Right forelimb (tissue), 1 donor: ENCODE measurements at places on chromosomes 11 and 22.

GRCh38 chr11:59254286-59254685 lies 41.6 kb upstream of the MPEG1 start:
- no peak for DNase-seq

GRCh38 chr22:42693763-42694683 lies 26.6 kb downstream of the A4GALT start:
- DNase-seq: no peak

DNA sequence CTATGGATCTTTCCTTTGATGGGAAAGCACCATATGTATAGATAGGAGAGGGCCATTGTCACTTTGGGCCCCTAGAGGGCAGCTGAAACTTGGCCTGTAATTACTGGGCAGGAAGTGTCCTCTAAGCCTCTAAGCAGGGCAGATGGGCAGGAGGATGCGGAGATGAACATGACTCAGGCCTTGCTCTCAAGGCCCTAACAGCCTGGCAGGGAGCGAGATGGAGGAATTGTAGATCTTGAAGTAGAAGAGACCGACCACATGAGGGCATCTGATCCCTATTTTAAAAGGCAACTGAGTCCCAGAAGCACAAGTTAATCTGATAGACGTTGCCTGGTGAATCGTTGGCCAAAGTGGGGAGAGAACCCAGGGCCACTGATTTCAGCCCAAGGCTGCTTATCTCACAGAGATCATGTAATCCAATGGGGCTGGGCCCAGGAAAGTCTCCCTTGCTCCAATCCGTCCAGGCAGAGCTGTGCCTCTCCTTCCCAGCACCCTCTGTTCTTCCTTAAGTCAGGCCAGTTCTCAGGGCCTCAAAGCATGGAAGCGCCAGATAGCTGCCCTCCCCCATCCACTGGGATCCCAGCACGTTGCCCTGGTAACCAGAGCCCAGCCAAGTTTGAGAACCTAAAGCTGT lies 2.5 kb upstream of the SEPTIN3 start:
- DNase-seq: no peak

GRCh38 chr22:26122920-26123468 lies 46.3 kb upstream of the SEZ6L start:
- no peak for DNase-seq

GRCh38 chr22:40251106-40251505 lies 73.4 kb downstream of the TNRC6B start:
- no peak for DNase-seq

- DNase-seq: no peak
Observed at GRCh38 chr22:25112538-25113253, 87.0 kb upstream of the CRYBB3 start.

DNA sequence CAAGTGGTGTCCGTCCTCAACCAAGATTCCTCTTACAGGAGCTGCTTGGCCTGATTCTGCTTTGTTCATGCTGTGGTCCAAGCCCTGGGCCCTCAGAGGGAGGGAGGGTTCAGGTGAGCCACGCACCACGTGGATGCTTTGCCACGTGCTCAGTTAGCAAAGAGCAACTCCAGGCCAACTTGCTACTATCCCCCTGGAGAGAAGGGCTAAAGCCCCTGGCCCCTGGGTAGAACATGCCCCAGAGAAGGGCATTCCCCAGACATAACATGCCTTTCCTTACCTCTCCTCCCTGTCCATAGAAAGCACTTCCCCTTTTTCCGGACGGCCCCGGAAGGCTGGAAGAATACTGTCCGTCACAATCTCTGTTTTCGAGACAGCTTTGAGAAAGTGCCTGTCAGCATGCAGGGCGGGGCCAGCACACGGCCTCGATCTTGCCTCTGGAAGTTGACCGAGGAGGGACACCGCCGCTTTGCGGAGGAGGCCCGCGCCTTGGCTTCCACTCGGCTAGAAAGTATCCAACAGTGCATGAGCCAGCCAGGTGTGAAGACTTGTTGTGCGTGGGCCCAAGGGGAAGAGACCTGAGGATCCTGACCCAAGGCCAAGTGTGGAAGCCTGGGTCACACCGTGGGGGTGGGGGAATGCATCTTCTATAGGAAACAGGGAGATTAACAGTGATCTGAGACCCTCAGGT lies 8.8 kb downstream of the FOXR1 start:
- DNase-seq: no peak

DNA sequence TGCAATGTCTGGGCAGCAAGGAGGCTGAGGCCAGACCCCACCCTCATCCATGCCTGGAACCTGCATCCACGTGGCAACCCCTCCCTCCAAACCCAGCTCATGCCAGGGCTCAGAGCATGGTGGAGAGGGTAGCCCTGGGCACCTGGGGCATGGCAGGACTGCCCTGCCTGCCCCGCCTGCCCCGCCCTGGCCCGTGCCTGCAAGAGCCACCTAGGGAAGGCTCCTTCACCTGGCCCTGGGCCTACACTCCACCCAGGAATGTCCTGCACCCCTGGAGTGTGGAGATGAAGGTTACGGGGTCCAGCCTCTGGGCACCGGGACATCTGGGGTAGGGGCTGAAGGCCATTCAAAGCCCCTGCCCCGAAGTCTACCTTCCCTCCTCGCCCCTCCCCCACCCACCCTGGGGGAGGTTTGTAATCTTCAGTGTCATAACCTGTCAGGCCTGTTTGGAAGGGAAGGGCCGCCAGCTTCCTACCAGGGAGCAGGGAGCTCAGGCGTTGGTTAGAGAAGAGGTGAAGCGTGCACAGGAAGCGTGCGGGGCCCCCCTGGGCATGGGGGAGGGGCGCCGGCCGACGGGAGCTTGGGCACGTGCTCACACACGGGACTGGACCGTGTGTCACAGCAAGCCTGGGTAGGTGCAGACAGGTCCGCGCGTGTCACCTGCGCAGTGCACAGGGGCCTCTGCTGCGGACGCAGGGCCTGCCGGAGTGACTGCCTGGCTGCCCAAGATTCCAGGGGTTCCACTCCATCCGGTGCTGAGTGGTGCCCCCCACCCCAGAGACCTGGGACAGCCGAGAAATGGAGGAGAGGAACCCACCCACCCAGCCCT lies 30.7 kb upstream of the TH start:
- DNase-seq: peak; percentile 37

GRCh38 chr11:74815966-74816365 lies 67.3 kb downstream of the RNF169 start:
- DNase-seq: no peak

DNA sequence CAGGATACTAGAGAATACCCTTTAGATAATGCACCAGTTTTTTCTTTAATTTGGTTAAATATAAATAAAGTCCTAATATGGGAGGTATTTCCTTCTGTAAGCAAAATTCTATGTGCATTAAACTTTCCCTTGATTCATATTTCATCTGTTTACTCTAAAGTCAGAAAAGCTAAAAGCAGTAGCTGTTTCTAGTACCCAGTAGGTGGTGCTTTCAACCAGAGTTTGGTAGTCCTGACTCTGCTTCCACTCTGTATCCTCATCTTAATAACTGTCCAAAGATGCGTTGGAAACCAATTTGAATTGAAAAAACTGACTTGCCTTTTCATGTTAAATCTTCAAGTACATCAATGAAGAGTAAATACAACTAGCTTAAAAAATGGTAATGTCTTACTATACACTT lies 1065.2 kb downstream of the JRKL start:
- no peak for DNase-seq

GRCh38 chr11:95156916-95157541 lies 67.4 kb downstream of the ENDOD1 start:
- peak; percentile 71 for DNase-seq

- DNase-seq: no peak
Observed at GRCh38 chr11:19816040-19816439, 103.4 kb downstream of the NAV2 start.

- no peak for DNase-seq
Observed at GRCh38 chr22:35913925-35914324, 114.7 kb downstream of the RBFOX2 start.

- no peak for DNase-seq
Observed at GRCh38 chr22:31400023-31400397, 606 bp downstream of the DRG1 start.

- DNase-seq: no peak
Observed at GRCh38 chr11:12016246-12016645, 7.8 kb upstream of the DKK3 start.

GRCh38 chr11:19984048-19984742 lies 176.1 kb downstream of the DBX1 start:
- DNase-seq: no peak
